ENCODE measurements at places on chromosomes 12 and 14.

- no peak for DNase-seq
These were observed 84.9 kb upstream of the FOXG1 start for GRCh38 chr14:28681681-28682080.

GRCh38 chr14:20195911-20196310 is 5.2 kb downstream of the OR11G2 start:
- DNase-seq, result no peak

DNA sequence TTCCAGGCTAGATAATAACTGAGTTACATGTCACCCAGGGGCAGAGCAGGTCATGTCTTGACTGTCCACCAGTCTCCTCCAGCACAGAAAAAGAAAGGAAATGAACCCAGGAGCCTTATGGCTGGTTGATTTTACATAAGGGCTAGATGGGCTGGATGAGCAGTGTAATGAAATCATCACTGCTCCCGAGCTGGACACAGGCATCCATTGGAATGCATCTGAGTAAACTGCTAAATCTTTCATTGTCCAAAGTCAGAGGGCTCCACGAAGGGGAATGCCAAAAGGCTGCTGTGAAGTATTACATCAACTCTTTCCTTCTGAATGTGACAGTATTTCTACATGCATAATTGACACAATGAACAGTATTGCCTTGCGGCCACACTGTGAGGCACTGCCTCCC is 30.1 kb upstream of the TSPAN11 start:
- DNase-seq, result no peak

DNA sequence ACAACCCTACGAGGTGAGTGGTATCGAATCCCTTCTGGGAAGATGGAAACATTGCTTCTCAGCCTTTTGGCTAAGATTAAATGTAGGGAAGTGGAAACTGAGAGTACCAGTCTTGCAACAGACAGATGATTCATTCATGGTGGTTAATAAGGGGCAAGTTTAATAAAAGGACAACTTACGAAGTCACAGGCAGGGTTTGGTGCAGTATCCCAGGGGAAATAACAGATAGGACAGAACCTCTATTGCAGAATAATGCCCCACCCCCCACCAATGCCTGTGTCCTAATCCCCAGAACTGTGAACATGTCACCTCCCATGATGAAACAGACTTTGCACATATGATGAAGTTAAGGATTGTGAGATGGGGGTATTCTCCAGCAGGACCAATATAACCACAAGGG is 212.5 kb downstream of the TBX5 start:
- no peak for DNase-seq

GRCh38 chr12:132178801-132179401 is 34.6 kb downstream of the NOC4L start:
- peak; percentile 73 for DNase-seq

GRCh38 chr14:79971330-79971729 is 240.0 kb downstream of the DIO2 start:
- DNase-seq, result no peak

DNA sequence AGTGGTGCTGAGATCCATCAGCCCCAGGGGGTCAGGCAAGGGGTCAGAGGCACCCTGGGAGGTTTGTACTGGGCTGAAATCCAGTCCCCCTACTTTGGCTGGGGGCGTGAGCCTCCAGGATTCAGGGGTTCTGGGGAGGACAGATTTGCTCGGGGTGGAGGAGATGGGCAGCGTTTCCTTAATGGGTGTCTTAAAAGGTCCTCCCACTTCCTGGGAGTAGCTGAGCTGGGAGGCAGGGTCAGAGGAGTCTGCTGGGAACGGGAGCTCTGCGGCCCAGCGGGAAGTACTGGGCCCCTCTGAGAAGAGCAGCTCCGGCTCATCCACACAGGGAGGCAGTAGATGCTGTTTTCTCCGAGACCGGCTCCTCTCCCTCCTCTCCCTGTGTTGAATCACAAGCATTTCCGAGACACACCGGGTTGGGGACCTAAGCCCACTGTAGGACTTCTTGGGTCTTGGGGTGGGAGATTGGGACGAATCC is 2.1 kb upstream of the TEX52 start:
- DNase-seq, result no peak

- no peak for DNase-seq
These were observed 32.8 kb downstream of the TSHR start for GRCh38 chr14:80988192-80988591.

GRCh38 chr14:105094193-105094907 is 29.1 kb upstream of the GPR132 start:
- no peak for DNase-seq

GRCh38 chr14:57066887-57067513 is 201.7 kb downstream of the EXOC5 start:
- DNase-seq, result no peak

DNA sequence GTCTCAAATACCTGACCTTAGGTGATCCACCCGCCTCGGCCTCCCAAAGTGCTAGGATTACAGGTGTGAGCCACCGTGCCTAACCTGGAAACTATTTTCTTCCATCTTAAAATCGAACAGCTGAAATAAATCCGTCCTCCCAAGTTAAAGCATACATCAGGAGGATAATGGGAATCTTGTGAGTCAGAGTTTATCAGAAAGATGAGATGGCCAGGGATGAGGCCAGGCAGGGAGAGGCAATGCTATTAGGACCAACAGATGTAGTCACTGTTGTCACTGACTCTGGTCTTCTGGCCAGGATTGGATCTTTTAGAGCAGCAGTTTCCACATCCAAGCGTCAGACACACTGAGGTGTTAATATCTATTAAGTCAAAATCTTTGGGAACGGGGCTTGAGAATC is 61.7 kb upstream of the USP44 start:
- DNase-seq, result no peak

DNA sequence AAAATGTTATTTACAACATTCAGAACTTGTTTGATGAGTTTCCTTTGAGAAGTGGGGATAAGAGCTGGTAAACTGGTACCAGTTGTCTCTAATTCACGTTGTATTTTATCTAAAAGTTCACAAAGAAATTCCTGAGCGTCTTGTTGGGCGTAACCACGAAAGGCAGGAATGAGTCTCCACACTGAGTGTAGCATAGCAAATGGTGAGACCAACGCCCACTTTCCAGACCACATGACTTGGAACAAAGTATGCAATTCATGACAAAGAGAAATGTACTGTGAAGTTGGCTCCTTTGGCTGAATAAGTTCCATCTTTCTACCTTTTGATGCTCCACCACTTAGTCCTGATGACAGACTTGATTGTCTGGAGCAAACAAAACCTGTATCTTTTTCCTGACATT is 18.4 kb downstream of the USP44 start:
- no peak for DNase-seq

DNA sequence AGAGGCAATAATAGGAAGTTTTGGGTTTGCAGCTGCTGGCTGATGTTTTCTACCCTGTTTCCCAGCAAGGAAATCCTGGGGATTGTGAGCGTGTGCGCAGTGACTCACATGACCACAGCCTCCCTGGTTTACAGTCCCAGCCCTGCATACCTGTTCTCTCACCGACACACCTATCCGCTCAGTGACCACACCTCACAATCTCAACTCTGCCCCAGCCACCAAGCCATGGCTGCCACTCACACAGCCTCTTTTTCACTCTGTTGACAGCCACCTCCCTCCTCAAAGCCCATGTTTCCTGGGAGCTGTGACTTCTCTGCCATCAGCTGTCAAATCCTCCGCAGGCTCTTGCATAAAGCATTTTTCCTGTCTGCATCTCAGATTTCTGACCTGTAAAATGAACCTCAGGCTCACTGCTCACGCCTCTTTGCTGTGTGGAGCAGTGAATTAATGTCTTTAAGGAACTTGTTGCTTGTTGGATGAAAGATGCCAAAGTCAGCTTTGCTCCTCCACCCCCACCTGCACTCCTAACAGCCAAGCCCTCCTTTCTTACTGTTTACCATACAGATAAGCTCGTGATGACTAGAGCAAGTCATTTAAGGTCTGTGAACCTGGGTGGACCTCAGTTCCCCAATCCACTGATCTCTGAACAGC is 43.5 kb downstream of the B4GALNT3 start:
- no peak for DNase-seq

DNA sequence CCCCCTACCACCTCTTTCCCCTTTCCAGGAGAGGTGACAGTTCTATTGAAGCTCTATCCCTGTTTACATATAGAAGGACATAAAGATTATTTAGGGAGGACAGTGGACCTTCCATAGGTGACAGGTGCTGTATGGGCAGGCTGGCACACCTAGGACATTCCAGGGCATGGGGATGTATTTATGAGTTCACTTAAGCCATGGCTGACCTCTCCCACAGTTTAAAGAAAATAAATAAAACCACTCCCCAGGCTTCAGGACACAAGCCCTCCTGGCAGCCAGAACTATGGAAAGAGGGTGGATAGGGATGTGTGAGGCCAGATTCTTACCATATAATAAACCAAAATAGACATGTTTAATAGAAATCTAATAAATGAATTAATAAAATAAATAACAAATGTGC is 85.6 kb upstream of the HOXC13 start:
- no peak for DNase-seq

DNA sequence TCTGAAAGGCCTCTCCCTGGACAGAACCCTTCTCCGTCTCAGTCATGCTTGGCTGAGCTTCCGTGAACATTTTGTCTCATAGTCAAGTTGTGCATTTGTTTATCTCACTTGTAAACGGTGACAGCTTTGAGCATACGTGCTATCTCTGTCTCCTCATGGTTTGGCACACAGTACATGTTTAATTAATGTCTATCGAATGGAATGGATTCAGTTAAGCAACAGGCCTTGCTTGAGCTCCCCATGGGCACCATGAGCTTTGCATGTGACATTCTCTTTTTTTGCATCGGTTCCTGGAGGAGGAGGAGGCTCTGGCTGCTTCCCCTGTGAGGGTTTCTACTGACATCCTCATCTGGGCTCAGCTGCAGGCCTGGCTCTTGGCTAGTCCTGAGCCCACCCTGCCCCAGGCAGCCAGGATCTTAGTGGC is 80.0 kb downstream of the PRIMA1 start:
- no peak for DNase-seq

- DNase-seq, result no peak
These were observed 16.4 kb downstream of the ANO6 start for GRCh38 chr12:45232146-45232755.

GRCh38 chr14:67137744-67138371 is 51.4 kb upstream of the GARIN2 start:
- no peak for DNase-seq

DNA sequence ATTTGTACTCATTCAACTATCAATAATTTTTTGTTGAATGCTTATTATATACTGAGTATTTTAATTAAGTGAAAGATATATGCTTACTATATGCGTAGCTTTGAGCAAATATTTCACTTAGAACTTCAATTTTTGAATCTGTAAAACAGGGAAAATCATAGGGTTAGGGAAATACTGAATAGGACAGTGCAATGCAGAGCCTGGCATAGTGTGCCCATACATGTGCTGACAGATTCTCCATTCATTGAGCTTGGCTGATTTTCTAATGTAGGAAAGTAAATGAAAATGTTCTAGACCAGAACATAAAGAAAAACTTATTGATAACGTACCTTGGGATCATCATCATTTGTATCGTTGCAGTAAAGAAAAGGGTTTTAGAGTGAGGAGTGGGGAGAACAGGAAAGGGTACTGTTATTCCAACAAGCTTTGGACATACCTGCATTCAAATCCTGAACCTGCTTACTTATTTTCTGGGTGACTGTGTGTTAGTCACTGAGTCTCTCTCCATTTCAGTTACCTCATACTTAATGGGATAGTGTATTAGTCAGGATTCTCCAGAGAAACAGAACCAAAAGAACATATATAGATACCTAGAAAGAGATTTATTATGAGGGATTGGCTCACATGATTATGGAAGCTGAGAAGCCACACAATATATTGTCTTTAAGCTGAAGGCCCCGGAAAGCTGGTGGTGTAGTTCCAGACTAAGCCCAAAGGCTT is 436.4 kb downstream of the ADAMTS20 start:
- DNase-seq, result no peak

GRCh38 chr12:121505513-121505912 is 75.3 kb downstream of the KDM2B start:
- DNase-seq, result no peak

GRCh38 chr14:96816281-96816680 is 19.1 kb downstream of the VRK1 start:
- no peak for DNase-seq

- no peak for DNase-seq
These were observed 209.1 kb downstream of the DACT1 start for GRCh38 chr14:58846682-58847465.

DNA sequence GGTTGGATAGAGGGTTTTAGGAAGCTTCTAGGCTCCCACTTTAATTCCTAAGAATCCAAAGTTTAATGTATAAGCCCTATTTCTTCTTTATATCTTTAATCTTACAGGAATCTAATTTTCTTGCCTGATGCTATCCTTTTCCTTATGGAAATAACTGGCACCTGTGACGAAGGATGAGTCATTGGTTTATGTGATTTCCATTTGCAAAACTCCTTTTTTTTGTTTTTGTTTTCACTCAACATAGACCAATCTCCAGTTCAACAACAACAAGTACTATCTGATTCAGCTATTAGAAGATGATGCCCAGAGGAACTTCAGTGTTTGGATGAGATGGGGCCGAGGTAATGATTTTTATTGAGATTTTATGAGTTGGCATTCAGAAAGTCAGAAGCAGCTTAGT is 6.8 kb downstream of the PARP2 start:
- DNase-seq, result no peak

GRCh38 chr12:1972260-1972659 is 32.0 kb downstream of the DCP1B start:
- no peak for DNase-seq

DNA sequence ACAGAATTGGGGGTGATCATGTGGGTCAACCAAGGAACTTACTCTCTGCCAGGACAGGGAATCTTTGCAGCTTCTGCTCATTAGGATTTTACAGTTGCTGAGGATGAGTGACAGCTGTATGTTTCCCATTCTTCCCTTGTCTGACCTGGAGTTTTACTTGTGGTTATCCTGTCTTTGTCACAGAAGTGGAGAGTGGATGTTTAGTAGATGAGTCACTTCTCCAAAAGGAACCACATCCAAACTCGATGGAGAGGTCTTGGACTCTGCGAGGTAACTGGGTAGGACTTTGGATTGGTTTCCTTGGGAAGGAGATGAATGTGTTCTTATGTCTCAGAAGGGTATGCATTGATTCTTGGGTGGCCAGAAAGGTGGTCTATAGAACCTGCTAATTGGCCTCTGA is 53.8 kb upstream of the USP44 start:
- DNase-seq, result no peak

DNA sequence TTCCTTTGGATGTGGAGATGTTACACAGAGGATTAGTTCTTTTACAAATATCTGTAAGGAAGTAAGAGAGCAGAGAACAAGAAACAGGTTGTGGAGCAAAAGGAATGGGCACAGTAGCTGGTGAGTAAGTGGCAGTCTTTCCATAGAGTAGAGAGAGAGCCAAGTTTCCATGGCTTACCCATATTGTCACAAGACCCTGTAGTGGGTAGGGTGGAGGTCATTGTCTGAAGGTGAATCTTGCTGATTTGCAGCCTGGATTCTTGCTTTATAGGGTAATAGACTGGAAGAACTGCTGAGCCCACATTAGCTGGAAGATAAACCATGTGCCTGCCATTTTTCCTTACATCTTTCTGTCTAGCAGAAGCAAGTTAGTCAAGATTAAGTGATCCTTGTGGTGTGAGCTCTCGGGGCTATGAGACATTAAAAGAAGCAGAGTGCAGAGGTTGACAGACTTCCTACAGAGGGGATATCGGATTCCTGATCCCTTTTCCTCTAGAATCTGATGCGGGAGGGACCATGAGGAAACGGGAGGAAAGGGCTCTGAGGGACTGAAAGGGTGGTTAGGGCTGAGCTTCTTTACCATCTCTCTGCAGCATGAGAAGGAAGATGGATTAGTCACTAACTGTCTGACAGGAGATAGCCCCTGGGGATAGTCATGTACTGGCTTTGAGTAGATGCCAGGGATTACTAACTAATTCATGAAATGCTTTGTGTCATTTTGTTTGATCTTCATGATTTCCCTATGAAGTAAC is 44.0 kb upstream of the LRTM2 start:
- no peak for DNase-seq

- DNase-seq, result no peak
These were observed 16.5 kb upstream of the LUM start for GRCh38 chr12:91127751-91128150.
